Activated T-helper 17 cell treated with anti-CD3 and anti-CD28 coated beads, Interleukin-2, amount 50 U/mL, for 72 hours (primary cell): ENCODE measurements at places on chromosomes 1 and 21.

- ATAC-seq: no peak
Observed at GRCh38 chr1:151367658-151368392, 4.7 kb downstream of the SELENBP1 start.

- ATAC-seq: peak; percentile 74
Observed at GRCh38 chr1:202189001-202189790, 4.4 kb upstream of the LGR6 start.

DNA sequence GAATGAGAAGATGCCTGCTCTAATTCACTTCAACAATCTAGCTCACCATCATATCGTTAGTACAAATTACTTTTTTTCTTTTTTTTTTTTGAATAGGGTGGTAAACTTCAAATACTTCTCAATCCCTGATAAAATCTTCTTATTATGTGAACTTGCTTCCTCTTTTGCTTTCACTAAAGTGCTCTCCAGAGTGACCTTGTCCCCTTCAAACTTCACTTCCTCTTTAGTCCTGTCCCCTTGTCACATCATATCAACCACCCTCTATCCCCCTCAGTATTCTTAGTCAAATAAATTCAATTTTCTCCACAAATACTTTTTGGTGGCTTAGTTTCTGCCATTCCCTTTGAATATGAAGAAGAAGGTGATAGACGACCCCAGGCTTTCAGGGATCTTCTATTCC is 124.9 kb upstream of the PLXNA2 start:
- ATAC-seq: no peak

- no peak for ATAC-seq
Observed at GRCh38 chr1:113399062-113399583, 8.8 kb downstream of the MAGI3 start.

- peak; percentile 66 for ATAC-seq
Observed at GRCh38 chr1:31617916-31618746, 642 bp downstream of the HCRTR1 start.

DNA sequence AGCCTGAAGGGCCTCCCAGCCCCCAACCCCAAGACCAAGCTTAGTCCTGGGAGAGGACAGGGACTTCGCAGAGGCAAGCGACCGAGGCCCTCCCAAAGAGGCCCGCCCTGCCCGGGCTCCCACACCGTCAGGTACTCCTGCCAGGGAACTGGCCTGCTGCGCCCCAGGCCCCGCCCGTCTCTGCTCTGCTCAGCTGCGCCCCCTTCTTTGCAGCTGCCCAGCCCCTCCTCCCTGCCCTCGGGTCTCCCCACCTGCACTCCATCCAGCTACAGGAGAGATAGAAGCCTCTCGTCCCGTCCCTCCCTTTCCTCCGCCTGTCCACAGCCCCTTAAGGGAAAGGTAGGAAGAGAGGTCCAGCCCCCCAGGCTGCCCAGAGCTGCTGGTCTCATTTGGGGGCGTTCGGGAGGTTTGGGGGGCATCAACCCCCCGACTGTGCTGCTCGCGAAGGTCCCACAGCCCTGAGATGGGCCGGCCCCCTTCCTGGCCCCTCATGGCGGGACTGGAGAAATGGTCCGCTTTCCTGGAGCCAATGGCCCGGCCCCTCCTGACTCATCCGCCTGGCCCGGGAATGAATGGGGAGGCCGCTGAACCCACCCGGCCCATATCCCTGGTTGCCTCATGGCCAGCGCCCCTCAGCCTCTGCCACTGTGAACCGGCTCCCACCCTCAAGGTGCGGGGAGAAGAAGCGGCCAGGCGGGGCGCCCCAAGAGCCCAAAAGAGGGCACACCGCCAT is 21.9 kb upstream of the ARF1 start:
- ATAC-seq: no peak

DNA sequence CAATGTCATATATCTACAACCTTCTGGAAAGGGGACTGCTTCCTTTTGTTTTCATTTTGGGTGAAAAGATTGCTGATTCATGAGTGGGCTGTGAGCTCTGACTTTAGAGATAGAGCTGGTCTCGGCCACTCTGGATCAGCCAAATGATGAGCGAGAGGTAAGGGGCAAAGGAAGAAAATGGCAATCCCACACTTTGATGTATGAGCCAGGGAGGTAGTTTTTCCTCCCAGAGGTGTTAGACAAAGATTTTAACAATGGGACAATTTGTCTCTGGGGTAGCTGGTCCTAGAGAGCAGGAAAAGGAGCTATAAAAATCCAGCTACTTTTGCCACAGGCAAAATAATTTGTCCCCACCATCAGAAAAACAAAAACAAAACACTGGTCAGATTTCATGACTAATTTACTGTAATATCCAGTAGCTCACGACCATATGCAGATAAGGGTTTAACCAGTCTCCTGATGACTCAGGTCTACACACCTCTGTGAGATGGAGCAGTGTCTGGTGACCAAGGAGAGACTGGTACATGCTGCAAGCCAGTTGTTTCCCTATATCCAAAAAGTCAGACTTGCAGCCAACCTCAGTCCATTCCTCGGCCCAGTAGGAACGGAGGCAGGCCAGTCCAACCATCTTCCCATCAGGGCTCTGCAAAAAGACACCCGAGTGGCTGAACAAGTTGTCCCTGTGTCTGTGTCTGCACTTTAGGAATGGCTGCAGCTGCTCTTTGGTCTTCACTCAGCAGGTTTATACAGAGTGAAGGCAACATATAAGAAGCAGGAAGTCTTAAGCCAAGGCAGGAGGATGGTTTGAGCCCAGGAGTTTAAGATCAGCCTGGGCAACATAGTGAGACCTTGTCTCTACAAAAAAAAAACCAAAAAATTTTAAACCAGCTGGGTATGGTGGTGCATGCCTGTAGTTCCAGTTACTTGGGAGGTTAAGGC is 29.2 kb downstream of the DNASE2B start:
- peak; percentile 69 for ATAC-seq

GRCh38 chr1:52424813-52425212 is 20.4 kb downstream of the PRPF38A start:
- no peak for ATAC-seq

GRCh38 chr21:39454949-39455668 is 3.3 kb downstream of the SH3BGR start:
- no peak for ATAC-seq

GRCh38 chr21:43276811-43277210 is 108.0 kb downstream of the CRYAA start:
- ATAC-seq: no peak

DNA sequence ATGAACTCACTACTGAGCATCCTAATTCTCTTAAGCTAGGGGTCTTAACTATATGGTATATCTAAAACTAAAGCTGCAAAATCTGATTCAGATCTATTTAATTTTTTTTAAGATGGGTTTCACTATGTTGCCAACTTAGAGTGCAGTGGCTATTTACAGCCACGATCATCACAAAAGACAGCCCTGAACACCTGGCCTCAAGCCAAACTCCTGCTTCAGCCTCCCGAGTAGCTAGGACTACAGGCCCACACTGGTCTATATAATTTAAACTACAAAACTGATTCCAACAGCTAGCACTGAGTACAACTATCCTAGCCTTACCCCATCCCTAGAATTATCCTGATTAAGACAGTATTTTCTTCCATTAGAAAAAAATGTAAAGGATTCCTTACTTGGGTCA is 37.1 kb downstream of the EIF4G3 start:
- ATAC-seq: no peak

DNA sequence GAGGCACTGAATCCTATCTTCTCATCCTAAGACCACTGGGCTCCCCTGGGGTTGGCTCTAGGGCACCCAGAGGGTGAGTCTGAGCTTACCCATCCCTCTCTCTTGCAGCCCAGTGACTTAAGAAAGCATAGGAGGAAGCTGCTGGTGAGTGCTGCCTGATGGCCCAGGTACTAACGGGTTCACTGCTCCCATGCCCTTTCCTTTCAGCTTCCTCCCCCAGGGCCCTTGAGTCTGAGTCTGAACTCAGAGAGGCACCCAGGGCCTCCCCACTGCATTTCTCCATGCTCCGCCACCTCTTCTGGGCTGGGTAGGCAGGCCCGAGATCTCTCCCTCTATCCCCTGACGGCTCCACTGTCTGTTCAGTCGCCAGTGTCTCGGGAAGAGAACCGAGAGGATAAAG is 29.7 kb downstream of the PPFIA4 start:
- ATAC-seq: no peak

DNA sequence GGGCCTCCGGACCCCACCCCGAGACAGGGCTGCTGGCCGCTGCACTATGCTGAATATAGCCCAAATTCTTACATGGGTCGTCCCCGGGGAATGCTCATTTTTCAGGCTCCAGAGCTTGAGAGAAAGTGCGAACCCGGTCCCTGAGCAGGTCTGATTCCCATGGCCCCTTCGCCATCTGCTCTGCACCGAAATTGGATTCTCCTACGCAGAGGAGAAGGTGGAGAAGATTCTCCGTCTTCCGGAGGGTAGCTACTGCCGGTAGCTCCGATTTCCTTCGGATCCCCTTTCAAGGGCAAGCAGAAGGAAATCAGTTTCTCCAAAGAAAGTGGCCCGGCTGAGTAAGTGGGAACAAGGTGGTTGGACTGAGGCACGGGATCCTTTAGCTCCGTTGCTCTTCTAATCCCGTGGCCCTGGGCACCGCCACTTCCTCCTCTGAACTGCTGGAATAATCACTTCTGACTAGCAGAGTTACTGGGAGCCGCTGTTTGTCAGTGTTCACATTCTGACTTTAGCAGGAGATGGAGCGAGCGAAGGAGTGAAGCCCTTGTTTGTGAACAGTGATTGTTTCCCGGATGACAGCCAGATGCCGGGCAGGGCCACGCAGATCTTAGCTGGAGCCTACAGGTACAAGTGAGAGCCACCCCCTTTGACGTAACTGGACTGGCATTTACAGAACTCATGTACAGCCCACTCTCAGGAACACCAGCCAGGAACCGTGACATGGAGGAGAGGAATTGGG is 1.1 kb upstream of the ZNF496 start:
- no peak for ATAC-seq

GRCh38 chr1:17924578-17924977 is 169.4 kb downstream of the ACTL8 start:
- ATAC-seq: no peak

GRCh38 chr1:100860397-100860991 is 34.1 kb downstream of the EXTL2 start:
- ATAC-seq: no peak

DNA sequence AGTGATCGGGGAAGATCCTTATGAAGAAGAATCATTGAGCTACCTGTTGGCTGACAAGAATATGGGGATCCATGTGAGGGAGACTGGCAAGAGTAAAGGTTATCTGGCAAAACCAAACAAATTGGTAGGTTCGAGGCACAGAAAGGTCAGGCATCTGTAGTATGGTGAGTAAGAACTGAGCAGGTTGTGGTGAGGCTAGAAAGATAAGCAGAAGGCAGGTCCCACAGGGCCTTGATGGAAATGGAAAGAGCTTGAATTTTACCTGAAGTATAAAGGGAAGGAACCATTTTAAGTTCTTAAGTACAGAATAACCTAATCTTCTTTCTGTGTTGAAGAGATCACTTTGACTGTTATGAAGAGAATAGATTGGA is 11.1 kb downstream of the PTPRC start:
- ATAC-seq: peak; percentile 83

GRCh38 chr1:203520315-203520714 is 26.4 kb downstream of the OPTC start:
- no peak for ATAC-seq

GRCh38 chr1:7616076-7616832 is 154.8 kb upstream of the VAMP3 start:
- ATAC-seq: no peak

GRCh38 chr1:203626910-203627246 is 246 bp downstream of the ATP2B4 start:
- ATAC-seq: peak; percentile 3

GRCh38 chr1:107415241-107415640 is 274.4 kb downstream of the NTNG1 start:
- no peak for ATAC-seq

GRCh38 chr21:39046236-39046916 is 136.9 kb downstream of the PSMG1 start:
- ATAC-seq: no peak

DNA sequence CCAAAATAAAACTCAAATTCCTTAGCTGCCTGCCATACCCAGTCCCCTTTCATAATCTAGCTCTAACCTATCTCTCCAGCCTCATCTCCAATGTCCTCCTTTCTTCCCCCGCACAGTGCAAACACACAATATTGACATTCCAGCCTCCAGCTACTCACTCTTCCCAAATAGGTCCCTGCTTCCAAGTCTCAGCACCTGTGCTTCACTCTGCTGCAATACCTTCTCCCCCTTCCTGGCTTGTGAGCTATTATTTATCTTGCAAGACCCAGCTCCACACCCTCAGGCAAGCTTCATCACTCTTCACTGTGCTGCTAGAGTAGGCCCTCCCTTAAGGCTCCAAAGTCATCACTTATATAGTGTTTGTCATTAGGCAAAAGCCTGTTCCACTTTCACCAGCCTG is 9.7 kb downstream of the PLPP3 start:
- ATAC-seq: no peak

GRCh38 chr21:25708467-25709065 is 26.1 kb downstream of the ATP5PF start:
- no peak for ATAC-seq

- ATAC-seq: no peak
Observed at GRCh38 chr1:71089536-71090270, 8.9 kb upstream of the ZRANB2 start.

- ATAC-seq: no peak
Observed at GRCh38 chr1:10727751-10728232, 68.7 kb downstream of the CASZ1 start.

GRCh38 chr1:65792669-65793358 is at the start of gene PDE4B:
TSS of gene PDE4B (plus strand) at chr1:65792895.
- ATAC-seq: no peak

DNA sequence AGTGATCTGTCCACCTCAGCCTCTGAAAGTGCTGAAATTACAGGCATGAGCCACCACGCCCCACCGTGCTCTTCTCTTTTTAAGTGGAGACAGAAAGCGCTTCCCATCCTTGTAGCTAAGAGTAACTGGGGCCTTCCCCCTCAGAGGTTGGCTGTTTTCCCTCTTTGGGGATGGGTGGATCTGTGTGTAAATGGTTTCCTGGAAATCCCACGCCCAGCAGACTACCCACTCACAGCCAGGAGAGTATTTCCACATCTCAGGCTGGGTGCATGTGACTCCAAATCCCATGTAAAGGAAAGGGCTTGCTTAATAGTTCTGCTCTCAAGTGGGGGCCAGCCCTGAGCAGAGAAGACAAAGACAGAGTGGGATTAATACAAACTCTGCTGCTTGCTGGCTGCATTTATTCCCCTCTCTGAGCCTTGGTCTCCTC is 19.6 kb upstream of the TCEA3 start:
- ATAC-seq: no peak

- no peak for ATAC-seq
Observed at GRCh38 chr1:84827555-84827954, 65.5 kb downstream of the LPAR3 start.

DNA sequence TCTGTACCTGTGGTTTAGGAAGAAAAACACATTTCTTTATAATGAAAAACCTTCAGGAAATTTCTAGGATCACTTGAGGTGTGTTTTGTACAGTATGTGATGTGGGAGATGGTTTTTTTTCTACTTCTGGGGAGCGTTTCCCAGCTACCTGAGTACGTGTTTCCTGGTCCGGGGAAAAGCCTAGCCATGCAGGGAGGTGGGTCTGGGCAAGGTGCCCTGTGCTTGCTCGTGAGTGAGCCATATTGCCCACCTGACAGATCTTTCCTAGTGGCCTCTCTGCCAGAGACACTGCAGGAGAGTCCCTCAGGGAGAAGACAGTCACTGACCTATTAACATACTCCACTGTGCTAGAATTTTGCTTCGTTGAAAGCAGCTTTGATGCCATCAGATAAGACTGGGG is 41.3 kb downstream of the TRPM2 start:
- ATAC-seq: no peak

GRCh38 chr1:116277840-116278540 is 95.1 kb upstream of the ATP1A1 start:
- no peak for ATAC-seq
